ENCODE measurements at places on chromosomes 1 and 21. TPM values are rescaled to one million over a fixed set of nuclear protein-coding genes. Genes with fewer than 3 reads are reported as not detected.

DNA sequence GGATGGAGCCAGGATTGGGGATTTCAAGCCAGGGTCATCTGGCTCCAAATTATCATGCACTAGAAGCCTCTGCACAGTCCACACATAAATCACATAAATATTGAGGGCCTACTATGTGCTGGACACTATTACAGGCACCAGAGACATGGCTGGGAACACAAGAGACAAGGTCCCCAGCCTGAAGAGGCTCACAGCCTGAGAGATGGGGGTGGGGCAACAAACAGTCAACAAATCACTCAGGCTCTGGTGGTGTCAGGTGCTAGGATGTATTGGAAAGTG, 41.6 kb upstream of the LAPTM5 start:
- DNase-seq: no peak

OPTC gene
- total RNA-seq: not detected

PTGS2 gene
- 2.2 TPM for total RNA-seq

GRCh38 chr1:82979593-82980236, 1019.2 kb downstream of the TTLL7 start:
- DNase-seq: no peak

TMOD4 gene
- 3.6 TPM for total RNA-seq

MATN1 gene
- not detected for total RNA-seq

PEX19 gene
- total RNA-seq: 54.4 TPM

DNA sequence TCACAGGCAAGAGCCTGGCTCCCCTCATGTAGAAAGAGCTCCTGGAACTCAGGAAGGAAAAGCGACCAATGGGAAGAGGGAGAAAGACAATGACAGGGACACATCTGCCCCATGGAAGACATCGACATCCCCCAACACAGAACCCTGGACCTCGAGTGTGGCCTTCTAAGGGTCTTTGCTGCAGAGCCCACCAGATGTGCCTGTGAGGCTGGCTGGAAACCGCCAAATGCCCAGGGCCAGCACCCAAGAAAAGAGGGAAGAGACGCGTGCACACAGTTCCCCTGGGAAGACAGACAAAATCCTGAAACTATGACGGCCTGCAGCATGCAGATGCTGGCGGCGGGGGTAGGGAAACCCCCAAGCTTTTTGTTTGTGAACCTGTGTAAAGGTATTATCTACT, 36.4 kb upstream of the ADARB1 start:
- DNase-seq: no peak

ACTA1 gene
- not detected for total RNA-seq

FCRL6 gene
- total RNA-seq: 0.61 TPM

FMOD gene
- not detected for total RNA-seq

MX2 gene
- 65.1 TPM for total RNA-seq

DNA sequence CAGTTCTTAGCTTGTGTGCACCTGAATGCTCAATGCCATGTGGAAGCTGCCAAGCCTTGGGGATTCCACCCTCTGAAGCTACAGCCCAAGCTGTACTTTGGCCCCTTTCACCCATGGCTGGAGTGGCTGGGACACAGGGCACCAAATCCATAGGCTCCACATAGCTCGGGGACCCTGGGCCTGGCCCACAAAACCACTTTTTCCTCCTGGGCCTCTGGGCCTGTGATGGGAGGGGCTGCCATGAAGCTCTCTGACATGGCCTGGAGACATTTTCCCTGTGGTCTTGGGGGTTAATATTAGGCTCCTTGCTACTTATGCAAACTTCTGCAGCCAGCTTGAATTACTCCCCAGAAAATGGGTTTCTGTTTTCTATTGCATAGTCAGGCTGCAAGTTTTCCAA, 579.9 kb downstream of the MATN1 start:
- no peak for DNase-seq

- no peak for DNase-seq
Observed at GRCh38 chr1:243979396-243979795, 71.7 kb upstream of the ZBTB18 start.

MFSD2A gene
- total RNA-seq: 2.9 TPM

DNA sequence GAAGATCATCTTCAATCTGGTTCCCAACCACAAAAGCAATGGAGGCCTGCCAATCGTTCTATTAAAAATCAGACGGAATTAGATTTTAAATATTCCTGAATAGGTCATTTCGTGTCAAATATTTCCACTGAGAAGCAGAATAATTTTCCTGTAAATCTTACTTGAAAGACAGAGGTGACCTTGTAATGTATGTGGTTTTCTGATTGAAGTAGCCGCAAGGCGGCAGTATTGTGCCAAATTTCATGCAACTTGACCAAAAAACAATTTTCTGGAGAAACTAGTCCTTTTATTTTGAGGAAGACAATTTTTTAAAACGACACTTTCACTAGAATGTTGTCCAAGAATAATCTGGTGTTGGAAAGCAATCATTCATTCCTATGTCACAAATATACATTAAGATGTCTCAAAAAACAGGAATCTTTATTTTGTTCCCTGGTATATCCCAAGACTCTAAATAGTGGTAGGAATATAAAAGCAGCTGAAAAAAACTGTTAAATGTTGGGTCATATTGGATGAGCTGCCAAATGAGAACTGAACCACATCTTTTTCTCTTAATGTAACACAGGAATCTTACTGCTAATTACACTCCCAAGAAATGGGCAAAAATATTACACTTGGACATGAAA, 33.6 kb downstream of the SPAG17 start:
- DNase-seq: peak; percentile 48

LCE1B gene
- not detected for total RNA-seq

- DNase-seq: no peak
Observed at GRCh38 chr1:180522213-180522515, 19.8 kb upstream of the ACBD6 start.

TRAPPC10 gene
- total RNA-seq: 71.5 TPM

GRCh38 chr1:8597455-8597854, 220.0 kb downstream of the RERE start:
- no peak for DNase-seq

GRCh38 chr1:203304391-203304918, 864 bp upstream of the BTG2 start:
- DNase-seq: no peak

- DNase-seq: no peak
Observed at GRCh38 chr1:30446508-30446907, 276.9 kb downstream of the MATN1 start.

GRCh38 chr1:186082235-186082937, 292.7 kb downstream of the TPR start:
- DNase-seq: peak; percentile 45

DNA sequence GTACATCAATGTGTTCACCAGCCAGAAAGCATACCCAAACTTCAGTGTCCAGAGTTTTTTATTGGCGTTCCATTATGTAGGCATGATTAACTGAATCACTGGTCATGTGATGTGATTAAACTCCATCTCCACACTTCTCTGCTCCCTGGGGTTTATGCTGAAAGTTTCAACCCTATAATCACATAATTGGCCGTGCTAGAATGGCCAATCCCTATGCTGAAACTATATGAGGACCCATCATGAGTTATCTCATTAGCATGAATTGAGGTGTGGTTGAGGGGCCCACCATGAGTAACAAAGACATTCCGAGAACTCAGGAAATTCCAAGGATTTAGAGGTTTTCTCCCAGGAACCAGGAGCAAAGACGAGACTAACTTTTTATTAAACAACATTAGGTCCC, 31.8 kb upstream of the FBXO28 start:
- no peak for DNase-seq

GRCh38 chr1:77227381-77227780, 8.2 kb upstream of the PIGK start:
- no peak for DNase-seq

CDCA8 gene
- total RNA-seq: 77.2 TPM

TTC39A gene
- not detected for total RNA-seq

DNA sequence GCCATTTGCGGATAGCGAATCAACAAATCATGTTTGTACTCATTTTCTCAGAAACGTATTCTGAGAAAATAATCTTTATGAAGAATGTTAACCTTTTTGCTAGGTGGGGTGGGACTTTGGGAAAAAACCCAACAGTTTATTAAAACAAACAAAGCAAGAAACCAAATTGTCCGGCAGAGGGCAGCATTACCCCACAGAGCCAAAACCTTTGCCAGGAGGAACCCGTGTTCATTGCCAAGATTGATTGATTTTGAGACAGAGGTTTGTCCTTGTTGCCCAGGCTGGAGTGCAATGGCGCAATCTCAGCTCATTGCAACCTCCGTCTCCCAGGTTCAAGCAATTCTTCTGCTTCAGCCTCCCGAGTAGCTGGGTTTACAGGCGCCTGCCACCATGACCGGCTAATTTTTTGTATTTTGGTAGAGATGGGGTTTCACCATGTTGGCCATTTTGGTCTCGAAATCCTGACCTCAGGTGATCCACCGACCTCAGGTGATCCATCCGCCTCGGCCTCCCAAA, 70.8 kb upstream of the RHOU start:
- DNase-seq: peak; percentile 84

GRCh38 chr1:56034222-56034621, 545.1 kb downstream of the PLPP3 start:
- no peak for DNase-seq

SLFNL1 gene
- 0.12 TPM for total RNA-seq

DNA sequence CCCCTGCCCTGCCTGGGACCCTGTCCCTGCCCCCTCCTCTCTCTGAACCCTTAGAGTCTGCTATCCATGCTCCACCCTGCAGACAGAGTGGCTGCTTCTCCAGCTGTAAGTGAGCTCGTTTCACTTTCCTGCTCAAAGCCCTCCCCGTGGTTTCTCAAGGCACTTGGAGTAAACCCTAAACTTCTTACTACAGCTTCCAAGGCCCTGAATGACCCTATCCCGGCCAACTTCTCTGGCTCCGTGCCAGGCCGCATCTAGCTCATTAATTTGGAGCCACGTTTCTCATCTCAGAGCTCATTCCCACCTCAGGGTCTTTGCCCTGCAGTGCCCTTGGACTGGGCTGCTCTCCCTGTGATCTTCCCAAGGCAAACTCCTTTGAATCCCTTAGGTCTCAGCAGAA, 235.1 kb upstream of the RUNX1 start:
- no peak for DNase-seq

DNA sequence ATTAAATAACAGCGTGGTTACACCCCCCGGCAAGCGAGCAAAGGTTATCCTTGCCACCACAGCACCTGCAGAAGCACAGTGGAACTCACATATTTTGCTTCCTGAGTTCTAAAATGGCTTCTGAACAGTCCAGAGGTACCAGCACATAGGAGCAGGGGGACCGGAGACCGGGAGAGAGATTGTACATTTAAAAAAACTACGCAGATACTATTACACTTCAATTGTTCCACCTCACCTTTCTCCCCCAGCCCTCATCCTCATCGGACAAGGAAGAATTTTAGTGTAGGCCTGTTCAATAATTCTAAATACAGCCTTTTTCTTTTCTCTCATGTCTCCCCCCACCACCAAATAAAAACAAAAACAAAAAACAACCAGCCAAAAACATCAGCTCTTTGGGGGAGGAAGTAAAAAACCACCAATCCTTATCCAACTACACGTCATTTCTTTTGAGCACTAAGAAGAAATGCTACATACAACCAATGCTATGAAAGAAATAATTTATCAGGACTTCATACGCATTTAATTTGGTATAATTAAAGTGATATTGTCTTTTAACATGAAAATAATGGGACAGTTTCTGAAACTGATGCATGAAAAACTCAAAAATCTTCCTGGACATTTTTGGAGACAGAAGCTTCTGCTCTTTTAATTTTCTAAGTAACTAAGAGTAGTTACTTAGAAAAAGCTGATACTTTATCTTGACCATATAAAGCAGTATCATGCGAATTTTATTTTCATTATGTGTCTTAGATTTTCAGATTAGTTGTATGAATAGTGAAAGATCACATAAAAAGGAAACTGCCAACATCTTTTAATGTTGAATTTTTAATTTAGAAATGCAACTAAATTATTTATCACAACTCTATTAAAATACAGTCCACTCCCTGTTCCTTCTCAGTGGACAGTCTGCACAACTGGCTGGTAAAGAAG, 9.1 kb downstream of the CDKN2C start:
- DNase-seq: no peak

- DNase-seq: no peak
Observed at GRCh38 chr1:7190261-7190660, 405.0 kb downstream of the CAMTA1 start.

KRTAP10-5 gene
- not detected for total RNA-seq

DNA sequence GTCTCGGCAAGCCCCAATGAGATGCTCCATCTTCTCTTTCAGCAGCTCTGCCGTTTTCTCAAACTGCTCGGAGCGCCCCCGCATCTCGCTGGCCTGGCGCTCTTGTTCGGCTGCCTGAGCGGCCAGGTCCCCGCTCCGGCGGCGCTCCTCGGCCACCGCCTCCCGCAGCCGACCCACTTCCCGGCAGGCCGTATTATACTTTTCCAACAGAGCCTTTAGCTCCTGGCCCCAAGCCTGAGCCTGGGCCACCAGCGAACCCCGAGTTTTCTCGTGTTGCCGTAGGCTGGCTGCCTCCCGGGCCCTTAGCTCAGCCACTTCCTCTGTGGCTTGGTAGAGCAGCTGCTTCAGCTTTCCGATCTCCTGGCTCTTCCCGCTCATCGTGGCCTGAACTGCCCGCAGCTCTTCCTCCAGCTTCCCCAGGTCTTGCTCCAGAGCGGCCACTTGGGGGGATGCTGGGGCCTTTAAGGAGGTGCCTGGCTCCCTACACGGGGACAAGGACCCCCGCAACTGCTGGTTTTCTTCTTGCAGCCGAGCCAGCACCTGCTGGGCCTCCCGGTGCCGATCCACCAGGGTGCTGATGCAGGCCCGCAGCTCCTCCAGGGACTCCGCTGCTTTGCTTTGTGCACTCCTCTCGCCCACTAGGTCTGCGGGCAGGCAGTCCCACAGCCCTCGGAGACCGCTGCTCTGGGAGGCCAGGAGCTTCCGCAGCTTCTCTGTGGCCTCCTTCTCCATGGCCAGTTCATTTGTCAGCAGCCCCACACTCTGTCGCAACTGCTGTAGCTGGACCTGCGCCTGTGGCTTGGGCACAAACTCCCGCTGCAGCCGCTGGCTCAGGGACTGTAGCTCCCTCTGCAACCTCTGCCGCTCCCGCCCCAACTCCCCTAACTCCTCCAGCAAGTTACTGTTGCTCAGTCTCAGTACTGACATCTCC, 13.4 kb upstream of the PIAS3 start:
- peak; percentile 70 for DNase-seq

DNA sequence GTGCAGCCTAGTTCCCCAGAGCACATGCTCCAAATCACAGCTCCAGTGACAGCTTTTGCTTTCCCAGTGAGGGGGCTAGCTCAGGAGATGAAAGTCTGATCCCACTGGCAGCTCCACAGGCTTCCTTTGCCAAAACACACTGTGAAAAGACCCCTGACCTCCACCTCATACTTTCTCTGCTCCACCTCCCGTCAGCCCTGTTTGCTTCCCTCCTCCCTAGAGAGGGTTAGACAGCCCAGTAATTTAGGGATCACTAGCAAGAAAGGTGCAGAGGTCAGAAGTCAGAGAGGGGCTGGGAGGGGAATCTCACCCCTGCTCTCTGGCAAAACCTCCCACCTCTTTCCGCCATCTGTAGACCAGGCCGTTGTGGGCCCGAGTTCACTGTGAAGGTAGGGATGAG, 62.8 kb downstream of the PLXNA2 start:
- DNase-seq: no peak

- no peak for DNase-seq
Observed at GRCh38 chr1:53122201-53122885, 20.1 kb downstream of the SLC1A7 start.

DNA sequence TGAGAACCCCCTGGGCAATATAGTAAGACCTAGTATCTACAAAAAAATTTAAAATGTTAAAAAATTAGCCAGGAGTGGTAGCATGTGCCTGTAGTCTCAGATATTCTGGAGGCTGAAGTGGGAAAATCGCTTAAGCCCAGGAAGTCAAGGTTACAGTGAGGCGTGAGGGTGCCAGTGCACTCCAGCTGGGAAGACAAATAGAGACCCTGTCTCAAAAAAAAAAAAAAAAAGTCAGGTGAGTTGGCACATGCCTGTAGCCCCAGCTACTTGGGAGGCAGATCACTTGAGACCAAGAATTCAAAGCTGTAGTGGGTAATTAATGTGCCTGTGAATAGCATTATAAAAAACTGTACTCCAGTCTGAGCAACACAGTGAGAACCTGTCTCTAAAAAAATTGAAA, 4.6 kb downstream of the BECN2 start:
- no peak for DNase-seq

Measured in activated CD8-positive, alpha-beta memory T cell treated with anti-CD3 and anti-CD28 coated beads, Interleukin-2, amount 10 ng/mL, durations not matched to agents 7 days and 5 days (primary cell).